ENCODE measurements at places on chromosomes 3 and 15.

- DNase-seq = no peak
Observed at GRCh38 chr3:177055605-177056571, 141.4 kb downstream of the TBL1XR1 start.

DNA sequence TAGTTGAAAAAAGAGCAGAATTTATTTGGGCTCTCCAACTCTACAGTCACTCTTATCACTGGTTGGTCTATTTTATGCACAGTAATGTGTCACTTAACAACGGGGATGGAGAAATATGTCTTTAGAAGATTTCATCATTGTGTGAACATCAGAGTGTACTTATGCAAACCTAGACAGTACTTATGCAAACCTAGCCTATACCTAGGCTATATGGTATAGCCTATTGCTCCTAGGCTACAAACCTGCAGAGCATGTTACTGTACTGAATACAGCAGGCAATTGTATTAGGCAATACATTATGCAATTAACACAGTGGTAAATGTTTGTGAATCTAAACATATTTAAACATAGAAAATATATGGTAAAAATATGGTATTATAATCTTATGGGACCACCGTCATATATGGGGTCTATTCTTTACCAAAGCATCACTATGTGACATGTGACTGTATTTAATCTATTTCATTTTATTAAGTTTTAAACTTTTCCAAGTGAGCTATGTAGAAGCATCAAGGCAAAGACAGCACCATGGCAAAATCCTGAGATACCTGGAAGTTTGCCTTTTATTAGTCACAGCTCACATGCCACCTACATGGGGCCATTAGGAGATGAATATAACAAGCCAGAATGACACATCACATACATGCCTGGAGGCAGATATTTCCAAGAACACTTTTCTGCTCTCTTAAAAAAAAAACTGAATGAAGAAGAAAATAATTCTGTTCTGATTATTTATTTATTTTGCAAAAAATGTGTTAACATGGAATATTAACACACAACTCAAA is 537.4 kb downstream of the TUSC7 start:
- DNase-seq = no peak

DNA sequence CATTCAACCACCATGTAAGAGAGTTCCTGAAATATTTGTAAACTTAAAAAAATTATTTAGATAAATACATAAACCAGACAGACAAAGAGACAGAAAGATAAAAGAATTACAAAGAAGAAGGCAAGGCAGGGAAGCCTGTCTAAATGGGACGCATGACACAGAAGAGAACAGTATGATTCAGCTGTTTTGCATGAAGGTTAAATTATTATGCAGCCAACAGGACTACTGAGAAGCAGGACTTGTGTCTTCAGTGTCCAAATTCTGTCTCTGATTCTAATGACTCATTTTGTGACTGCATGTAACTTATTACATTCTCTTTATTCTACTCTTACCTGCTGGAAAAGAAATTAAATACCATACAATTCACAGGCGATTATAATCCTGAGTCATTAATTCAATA is 340.4 kb upstream of the KCNMB2 start:
- DNase-seq = no peak

DNA sequence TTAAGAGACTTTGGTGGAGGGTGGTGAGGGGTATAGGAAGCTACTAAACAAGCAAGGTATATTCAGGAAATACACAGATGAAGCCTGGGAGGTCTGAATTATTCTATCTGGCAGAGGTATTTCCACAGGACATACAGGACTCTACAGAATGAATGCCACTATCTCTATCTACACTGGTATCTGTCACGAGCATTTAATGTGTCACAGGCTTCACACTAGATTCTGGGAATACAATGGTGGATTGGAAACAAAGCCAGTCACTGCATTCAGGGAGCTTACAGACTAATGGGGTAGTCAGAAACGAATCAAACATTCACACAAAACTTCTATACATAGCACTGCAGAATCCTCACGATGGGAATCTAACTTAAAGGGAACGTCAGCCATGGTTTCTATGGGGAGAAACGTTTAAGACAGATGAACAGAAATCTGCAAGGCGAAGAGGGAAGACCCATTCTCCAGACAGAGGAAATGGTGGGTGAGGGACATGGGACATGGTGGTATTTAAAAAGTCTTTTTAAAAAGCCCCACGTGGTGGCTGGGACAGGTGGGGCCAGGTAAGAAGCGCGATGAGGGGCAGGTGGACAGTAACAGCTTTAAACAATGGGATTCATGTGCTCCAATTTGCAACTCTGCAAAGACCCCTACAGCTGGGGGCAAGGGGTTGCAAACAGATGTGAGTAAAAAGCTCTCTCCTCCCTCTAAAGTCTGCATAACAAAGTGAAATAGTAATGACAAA is 16.5 kb downstream of the LRIG1 start:
- DNase-seq = no peak

DNA sequence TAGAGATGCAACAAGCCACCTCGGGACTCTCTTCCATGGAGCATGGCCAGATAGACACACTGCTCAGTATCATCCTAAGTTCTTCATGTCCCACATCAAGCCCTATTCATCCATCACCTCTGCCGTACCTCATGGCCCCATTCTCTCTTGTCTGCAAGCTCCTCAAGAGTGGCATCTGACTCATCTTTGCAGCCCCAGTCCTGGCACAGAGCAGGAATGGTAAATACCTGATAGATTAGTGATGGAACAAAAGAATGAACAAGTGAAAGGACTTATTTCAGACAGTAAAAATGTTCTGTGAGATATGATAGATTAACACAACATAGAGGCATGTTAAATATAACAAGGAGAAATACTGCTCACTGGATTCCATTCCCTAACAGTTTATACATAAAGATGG is 176.4 kb downstream of the ISL2 start:
- no peak for DNase-seq

DNA sequence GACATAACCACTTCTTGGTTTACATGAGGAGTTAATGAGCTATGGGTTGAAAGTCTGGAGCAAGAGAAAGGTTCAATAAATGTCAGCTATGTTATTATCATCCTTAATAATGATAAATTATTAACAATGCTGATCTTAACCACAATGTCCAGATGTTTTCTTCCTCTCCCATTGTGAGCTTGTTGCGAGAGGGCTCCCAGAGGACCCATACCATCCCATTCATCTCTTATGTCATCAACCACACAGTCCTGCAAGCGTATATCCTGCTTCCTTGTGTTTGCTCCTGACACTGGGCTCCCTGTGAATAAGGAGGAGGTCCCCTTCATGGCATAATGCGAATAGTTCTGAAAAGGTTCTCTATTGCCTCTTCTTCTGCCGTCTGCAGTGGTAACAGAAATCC is 266.8 kb downstream of the TLE3 start:
- no peak for DNase-seq

DNA sequence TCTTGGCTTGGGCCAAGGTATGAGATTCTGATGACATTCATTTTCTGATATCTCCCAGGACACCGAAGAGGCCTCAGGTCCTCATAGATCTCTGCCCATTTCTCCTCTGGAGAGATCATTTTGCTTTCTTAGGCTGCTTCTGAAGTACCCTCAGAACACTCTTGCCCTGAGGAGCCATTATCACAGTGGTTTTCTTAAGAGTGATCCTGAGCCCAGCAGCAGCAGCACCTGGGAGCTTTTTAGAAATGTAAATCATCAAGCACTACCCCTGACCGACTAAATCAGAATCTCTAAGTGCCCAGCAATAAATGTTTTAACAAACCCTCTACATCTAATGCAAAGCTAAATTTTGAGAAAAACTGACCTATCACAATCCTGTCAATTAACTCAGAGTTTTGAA is 40.6 kb upstream of the SLC9A9 start:
- no peak for DNase-seq

- no peak for DNase-seq
Observed at GRCh38 chr3:194876403-194877095, 190.9 kb downstream of the FAM43A start.

GRCh38 chr3:59321881-59322540 is 272.2 kb upstream of the CFAP20DC start:
- no peak for DNase-seq

GRCh38 chr15:29342201-29342600 is 72.6 kb upstream of the NSMCE3 start:
- no peak for DNase-seq

DNA sequence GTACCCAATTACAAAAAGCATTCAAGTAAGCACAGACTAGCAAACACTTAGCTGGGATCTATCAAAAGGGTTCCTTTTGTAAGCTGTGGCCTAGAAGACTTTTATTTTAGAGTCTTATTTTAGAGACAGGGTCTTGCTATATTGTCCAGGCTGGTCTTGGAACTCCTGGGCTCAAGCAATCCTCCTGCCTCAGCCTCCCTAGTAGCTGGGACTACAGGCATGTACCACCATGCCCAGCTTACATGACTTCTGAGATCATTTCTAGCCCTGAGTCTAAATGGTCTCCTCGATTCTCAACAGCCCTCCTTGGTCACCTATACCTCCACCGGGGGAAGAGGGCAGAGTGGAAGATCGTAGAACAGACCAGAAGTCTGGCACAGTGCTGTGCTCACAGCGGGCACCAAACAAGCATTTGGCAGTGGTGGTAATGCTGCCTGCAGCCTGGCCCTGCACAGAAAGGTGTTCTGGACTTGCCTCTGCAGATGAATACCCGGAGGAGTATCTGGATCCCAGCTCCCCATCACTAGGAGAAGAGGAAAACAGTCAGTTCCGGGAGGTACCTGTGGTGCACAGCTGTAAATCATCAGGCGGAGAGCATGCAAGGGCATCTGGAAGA is 2.4 kb downstream of the FAM219B start:
- DNase-seq = no peak

DNA sequence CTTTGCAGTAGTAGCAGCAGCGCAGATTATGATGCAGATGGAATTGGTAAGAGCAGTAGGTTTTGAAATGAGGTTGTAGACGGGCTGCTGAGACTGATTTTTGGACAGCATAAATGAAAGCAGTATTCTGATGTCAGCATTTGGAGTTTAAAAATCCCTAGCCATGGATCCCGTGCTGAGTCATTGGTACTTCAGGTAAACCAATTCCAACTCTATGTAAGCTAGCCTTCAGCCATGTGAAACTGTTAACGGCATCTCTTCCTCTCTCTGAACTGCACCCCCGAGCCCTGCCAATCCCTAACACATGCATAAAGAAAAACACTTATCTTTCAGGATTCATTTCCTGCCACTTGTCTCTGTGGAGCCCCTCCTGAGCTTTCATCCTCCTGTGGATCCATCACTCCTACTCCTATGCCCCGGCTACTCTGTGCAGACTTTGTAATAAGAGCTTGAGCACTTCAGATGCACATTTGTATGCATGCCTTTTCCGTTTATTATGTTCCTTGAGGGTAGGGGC is 119.0 kb downstream of the AKAP13 start:
- DNase-seq = no peak

DNA sequence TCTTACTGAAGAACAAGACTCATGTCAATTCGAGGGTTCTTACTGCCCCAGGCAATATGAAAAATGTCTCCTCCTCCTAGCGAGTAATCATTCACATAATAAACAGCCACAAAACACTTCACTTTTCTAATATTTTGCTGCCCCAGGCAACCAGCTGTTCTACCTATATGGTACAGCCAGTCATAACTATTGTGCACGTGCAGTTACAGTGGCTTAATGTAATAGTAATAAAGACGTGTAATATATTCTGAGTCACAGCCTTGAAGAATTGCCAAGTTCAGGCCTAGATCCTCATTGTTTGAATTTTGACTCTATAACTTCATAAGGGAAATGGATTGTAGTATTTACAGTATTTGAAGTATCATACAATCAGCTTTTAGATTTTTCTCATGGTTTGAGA is 1250.0 kb upstream of the GBE1 start:
- no peak for DNase-seq

DNA sequence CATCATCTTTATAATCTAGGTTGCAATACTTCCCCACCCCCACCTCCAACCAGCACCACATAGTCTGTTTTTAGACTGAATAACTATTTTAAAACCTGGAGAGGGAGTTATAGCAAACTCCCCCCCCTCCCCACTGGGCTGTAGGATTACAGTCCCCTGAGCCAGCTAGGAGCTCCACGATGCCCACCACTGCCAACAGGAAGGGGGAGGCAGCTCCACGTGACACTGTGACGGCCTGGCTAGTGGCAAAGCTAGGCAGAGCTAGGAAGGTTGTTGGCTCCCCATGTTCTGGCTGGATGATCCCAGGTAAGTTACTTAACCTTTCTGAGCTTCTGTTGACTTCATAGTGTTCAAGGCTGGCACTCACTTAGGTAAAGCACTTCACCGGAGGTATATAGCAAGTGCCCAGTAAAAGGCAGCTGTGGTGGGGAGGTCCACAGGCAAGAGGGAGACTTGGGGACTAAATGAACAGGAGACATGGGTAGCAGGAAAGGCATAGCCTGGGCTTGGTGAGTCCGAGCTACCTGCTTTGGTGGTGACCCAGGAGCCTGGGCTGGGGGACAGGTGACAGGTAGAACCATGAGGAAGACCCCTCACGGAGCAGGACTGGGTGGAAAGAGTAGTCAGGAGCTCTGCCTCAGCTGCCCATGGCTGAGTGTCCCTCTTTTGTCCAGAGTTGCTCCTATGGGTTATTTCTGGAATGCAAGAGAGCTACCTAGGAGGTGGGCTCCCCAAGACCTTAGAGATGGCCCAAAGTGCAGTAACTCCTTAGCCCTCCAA is 4.0 kb upstream of the TBC1D21 start:
- DNase-seq = no peak

DNA sequence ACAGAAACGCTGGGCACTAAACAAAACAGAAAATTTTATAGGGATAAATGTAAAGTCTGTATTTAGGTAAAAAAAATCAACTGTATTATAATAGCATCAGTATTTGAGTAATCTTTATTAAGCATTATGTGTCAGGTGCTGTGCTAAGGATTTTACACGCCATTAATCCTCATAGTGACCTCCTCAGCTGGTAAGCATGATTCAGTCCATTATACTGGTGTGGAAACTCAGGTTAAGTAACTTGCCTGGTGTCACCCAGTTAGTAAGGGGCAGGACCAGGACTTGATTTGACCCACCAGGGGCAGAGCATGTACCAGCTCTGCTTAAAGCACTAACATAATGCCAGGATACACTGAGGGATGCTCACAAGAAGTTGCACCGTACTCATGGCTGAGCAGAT is 4.8 kb downstream of the MYO5C start:
- no peak for DNase-seq

GRCh38 chr3:86787091-86787490 is 203.9 kb downstream of the VGLL3 start:
- no peak for DNase-seq

GRCh38 chr15:67116742-67117141 is 51.3 kb downstream of the SMAD3 start:
- DNase-seq = no peak
